Upper lobe of right lung (tissue), 1 donor: ENCODE measurements at places on chromosomes 5 and 9.

DNA sequence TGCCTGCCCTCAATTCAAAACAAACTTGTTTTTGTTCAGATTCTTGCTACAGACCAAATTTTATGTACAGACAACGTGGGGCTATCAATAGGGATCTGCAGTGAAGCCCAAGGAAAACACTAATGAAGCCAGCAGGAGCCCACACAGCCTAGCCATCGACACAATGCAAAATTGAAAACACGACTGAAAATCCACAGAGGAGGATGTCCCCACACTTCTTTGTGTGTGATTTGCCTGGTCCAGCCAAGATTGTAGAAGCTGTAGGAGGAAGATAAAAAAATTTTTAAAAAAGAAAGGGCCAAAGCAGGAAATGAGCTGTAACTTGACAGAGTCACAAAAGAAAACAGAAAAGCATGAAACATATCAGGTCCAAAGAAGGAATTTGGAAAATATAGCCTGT, 34.8 kb downstream of the HTR4 start:
- no peak for DNase-seq
- H3K4me1 ChIP-seq: no peaks in the 10 kb centered on the region
- H3K27me3 ChIP-seq: no peaks in the 10 kb centered on the region
- H3K4me3 ChIP-seq: no peak overlapping the region

DNA sequence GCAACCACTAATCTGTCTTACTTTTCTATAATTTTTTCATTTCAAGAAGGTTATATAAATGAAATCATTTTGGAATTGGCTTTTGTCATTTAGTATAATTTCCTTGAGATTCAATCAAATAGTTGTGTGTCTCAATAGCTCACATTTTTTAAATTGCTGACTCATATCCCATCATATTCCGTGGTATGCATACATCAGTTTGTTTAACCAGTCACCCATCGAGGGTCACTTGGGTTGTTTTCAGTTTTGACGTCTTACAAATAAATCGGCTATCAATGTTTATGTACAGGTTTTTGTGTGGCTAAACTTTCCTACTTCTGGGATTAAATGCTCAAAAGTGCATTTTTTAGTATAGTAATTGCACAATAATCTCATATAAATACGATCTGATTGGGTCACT, 185.5 kb downstream of the TAF11L14 start:
- H3K27ac ChIP-seq: no peak overlapping the region
- H3K36me3 ChIP-seq: no peaks in the 10 kb centered on the region

DNA sequence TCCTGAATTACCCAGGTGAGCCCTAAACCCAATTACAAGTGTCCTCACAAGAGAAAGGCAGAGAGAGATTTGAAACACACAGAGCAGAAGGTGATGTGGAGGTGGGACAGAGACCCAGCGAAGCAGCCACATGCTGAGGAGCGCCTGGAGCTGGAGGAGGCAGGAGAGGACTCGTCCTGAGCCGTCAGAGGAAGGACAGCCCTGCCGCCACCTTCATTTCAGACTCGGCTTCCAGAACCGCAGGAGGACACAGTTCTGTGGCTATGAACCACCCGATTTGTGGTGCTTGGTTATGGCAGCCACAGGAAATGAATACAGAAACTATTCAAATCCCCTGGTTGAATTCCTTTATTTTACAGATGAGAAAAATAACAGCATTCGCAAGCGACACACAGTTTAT, 16.4 kb upstream of the FBP1 start:
- H3K27me3 ChIP-seq: no peaks in the 10 kb centered on the region
- H3K36me3 ChIP-seq: no peaks in the 10 kb centered on the region
- peak overlapping the region; percentile 58 for H3K27ac ChIP-seq
- DNase-seq: no peak
- H3K4me3 ChIP-seq: peak overlapping the region; percentile 27
- peaks cover 4% of the 10 kb centered on the region for H3K4me1 ChIP-seq

GRCh38 chr5:150670275-150670947, 9.4 kb downstream of the MYOZ3 start:
- no peaks in the 10 kb centered on the region for H3K36me3 ChIP-seq
- H3K27ac ChIP-seq: no peak overlapping the region
- no peaks in the 10 kb centered on the region for H3K27me3 ChIP-seq
- no peak overlapping the region for H3K4me3 ChIP-seq

DNA sequence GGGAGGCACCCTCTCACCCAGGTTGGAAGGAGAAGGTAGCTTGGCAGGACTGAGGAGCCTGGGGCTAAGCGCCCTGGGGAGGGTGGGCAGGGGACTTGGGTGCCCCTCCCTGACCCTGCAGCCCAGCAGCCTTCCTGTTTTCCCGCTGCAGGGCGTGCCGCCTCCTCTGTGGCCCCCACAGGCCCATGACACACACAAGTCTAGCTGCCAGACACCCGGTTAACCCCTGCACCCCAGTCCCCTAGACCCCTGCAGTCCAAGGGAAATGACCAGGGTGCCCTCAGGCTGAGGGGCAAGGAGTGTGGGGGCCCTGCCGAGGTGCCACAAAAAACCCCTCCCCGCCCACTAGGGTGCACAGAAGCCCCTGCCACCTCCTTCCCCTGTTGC, 33.0 kb downstream of the GOLGA2 start:
- no peak overlapping the region for H3K27ac ChIP-seq
- peaks cover 13% of the 10 kb centered on the region for H3K4me1 ChIP-seq
- no peaks in the 10 kb centered on the region for H3K27me3 ChIP-seq
- DNase-seq: no peak
- no peak overlapping the region for H3K4me3 ChIP-seq

GRCh38 chr5:126358525-126358924, 64.7 kb upstream of the GRAMD2B start:
- H3K4me1 ChIP-seq: peaks cover 7% of the 10 kb centered on the region
- no peak for DNase-seq
- no peaks in the 10 kb centered on the region for H3K36me3 ChIP-seq
- no peak overlapping the region for H3K4me3 ChIP-seq

DNA sequence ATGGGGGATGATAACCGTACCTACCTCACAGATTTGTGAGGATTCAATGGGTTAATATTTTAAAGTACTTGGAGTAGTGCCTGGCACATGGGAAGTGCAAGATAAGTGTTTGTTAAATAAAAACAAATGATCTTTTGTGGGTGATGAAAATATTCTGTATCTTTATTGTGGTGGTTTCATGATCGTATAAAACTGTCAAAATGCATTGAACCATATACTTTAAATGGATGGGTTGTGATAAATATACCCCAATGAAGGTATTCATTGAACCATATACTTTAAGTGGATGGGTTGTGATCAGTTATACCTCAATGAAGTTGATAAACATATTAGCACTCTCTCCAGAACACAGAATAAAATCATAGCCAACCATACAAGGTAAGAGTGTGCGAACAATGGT, 234.5 kb downstream of the CRB2 start:
- no peaks in the 10 kb centered on the region for H3K36me3 ChIP-seq
- H3K27ac ChIP-seq: no peak overlapping the region
- no peaks in the 10 kb centered on the region for H3K4me1 ChIP-seq
- H3K27me3 ChIP-seq: no peaks in the 10 kb centered on the region

- no peak overlapping the region for H3K27ac ChIP-seq
- no peak for DNase-seq
- no peaks in the 10 kb centered on the region for H3K4me1 ChIP-seq
- H3K27me3 ChIP-seq: no peaks in the 10 kb centered on the region
Observed at GRCh38 chr9:84153885-84154284, 173.3 kb downstream of the RMI1 start.

DNA sequence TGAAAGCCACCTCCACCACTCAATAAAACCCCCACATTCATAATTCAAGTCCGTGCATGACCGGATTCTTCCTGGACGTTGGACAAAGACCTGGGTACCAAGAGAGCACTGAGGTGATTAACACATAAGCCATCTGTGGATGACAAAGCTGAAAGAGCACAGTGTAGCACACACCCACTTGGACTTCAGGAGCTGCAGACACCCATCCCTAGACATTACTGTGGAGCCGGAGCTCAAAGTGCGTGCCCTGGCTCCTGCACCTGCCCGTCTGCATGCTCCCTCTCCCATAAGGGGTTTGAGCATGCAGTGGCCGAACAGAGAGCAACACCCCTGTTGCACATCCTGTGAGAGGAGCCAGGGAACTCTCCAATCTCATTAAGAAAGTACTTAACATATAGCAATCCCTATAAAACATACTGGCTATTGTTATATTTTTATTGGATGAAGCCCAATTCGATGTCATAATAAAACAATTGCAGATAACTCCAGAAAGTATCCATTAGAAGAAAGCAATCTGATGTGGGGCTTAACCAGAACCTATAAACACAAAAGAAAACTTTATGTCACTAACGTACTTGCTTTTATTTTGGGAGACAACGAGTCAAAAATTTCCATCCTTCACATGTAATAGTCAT, 1174.2 kb upstream of the C9orf72 start:
- no peak overlapping the region for H3K27ac ChIP-seq
- H3K4me1 ChIP-seq: no peaks in the 10 kb centered on the region
- H3K27me3 ChIP-seq: no peaks in the 10 kb centered on the region
- H3K36me3 ChIP-seq: no peaks in the 10 kb centered on the region
- no peak for DNase-seq

DNA sequence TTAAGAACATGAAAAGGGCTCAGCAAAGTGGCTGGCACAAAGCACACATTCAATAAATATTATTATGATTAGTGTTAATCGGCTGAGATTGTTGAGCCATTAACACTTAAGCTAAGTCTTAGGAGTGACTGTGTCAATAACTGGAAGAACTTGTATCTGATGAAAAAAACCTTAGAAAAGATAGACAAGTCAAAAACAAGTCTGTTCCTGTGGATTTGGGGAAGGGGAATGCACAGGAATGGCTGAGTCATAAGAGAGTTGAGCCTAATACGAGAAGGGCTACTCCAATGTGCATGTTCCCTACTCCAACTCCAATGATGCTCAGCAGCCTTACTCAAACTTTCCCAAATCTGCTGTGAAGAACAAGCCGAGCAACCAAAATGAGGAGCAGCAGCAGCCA, 53.9 kb downstream of the MED27 start:
- H3K4me1 ChIP-seq: peaks cover 3% of the 10 kb centered on the region
- H3K4me3 ChIP-seq: no peak overlapping the region
- no peak for DNase-seq
- H3K36me3 ChIP-seq: no peaks in the 10 kb centered on the region

GRCh38 chr5:160991205-160991604, 139.2 kb upstream of the ATP10B start:
- no peaks in the 10 kb centered on the region for H3K36me3 ChIP-seq
- no peaks in the 10 kb centered on the region for H3K4me1 ChIP-seq

DNA sequence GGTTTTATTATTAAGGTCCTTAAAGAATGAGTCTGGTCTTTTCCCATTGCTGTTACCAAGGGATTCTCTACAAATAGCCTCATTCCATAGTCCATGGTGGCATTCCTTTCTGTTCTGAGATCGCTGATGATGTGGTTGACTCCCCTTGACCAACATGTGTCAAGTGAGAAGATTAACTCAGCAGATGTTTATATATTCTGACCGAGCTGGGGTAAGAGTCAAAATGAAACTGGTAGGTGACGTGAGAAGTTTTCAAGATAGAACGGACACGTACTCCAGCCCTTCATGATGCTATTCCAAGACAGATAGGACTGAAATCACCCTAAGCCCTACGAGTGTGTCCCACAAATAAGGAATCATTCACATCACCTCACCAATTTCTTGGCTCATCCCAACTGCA, 155.5 kb upstream of the WWC1 start:
- H3K27me3 ChIP-seq: no peaks in the 10 kb centered on the region
- no peaks in the 10 kb centered on the region for H3K36me3 ChIP-seq
- no peak overlapping the region for H3K27ac ChIP-seq

- H3K4me1 ChIP-seq: no peaks in the 10 kb centered on the region
- no peak overlapping the region for H3K27ac ChIP-seq
- H3K36me3 ChIP-seq: no peaks in the 10 kb centered on the region
- no peak overlapping the region for H3K4me3 ChIP-seq
Observed at GRCh38 chr5:148776780-148777179, 49.6 kb upstream of the ADRB2 start.

DNA sequence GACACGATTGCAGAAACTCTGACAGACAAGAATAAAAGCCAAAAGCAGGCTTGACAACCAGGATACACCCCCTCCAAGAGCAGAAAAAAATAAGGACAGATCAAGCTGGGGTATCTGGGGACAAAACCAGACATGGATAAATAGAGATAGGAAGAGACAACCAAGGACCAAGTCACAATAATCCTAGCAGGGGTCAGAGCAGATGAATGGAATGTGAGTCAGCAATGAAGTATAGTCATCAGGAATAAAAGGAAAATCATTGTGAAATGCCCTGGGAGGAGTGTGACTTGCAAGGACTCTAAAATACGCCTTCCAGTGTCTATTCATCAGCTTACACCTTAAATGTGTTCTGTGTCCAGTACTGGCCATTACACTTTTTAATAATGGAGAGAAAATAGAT, 206.8 kb downstream of the CAAP1 start:
- DNase-seq: no peak
- H3K36me3 ChIP-seq: no peaks in the 10 kb centered on the region
- no peak overlapping the region for H3K27ac ChIP-seq
- no peaks in the 10 kb centered on the region for H3K27me3 ChIP-seq

GRCh38 chr9:94002316-94003140, 47.4 kb upstream of the BARX1 start:
- H3K27ac ChIP-seq: no peak overlapping the region
- no peak overlapping the region for H3K4me3 ChIP-seq
- H3K36me3 ChIP-seq: no peaks in the 10 kb centered on the region
- H3K4me1 ChIP-seq: no peaks in the 10 kb centered on the region
- DNase-seq: no peak

DNA sequence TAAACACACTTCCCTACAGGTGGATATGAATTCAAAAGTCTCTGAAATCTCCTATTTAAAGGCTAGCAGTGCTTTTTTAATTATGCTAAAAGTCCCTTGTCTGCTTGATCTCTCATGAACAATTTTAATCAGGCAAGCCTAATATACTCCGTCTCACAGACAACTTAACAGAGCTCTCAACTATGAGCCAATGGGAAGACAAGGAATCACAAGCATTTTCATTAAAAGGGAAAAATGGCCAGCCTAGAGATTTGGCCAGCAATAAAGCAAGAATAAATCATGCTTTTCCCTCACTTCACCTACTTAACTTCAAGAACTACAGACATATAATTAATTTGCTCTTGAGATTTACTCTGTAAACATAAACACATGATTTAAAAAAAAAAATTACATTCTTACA, 78.0 kb downstream of the RFX3 start:
- no peak for DNase-seq
- H3K4me1 ChIP-seq: no peaks in the 10 kb centered on the region
- H3K4me3 ChIP-seq: no peak overlapping the region
- H3K27ac ChIP-seq: no peak overlapping the region
- no peaks in the 10 kb centered on the region for H3K27me3 ChIP-seq

GRCh38 chr5:164748861-164749260, 1243.4 kb downstream of the MAT2B start:
- H3K4me1 ChIP-seq: no peaks in the 10 kb centered on the region
- no peak overlapping the region for H3K4me3 ChIP-seq
- no peak overlapping the region for H3K27ac ChIP-seq
- H3K36me3 ChIP-seq: no peaks in the 10 kb centered on the region
- no peak for DNase-seq
- no peaks in the 10 kb centered on the region for H3K27me3 ChIP-seq

GRCh38 chr9:122446819-122447484, 30.8 kb downstream of the OR1J1 start:
- no peak overlapping the region for H3K27ac ChIP-seq
- no peaks in the 10 kb centered on the region for H3K36me3 ChIP-seq
- no peak for DNase-seq
- H3K4me1 ChIP-seq: no peaks in the 10 kb centered on the region
